AG04450 (cell line): ENCODE measurements at places on chromosomes 2 and 18. TPM values are rescaled to one million over a fixed set of nuclear protein-coding genes. Genes with fewer than 3 reads are reported as not detected.

DNA sequence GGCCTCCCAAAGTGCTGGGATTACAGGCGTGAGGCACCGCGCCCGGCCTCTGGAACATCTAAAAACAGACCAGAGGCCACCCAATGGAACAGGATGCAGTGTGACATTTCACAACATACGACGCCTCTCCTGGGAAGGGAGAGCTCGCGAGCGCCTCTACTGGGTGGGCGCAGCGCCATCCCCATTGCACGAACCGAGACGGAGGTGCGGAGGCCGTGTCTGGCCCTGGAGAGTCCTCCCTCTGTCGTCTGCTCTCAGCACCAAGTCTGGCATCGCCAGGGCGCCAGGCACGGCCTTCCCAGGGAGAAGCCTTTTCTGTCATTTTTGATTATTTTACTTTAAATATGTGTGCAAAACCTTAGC lies 9.4 kb upstream of the GBX2 start:
- DNase-seq = no peak

DNA sequence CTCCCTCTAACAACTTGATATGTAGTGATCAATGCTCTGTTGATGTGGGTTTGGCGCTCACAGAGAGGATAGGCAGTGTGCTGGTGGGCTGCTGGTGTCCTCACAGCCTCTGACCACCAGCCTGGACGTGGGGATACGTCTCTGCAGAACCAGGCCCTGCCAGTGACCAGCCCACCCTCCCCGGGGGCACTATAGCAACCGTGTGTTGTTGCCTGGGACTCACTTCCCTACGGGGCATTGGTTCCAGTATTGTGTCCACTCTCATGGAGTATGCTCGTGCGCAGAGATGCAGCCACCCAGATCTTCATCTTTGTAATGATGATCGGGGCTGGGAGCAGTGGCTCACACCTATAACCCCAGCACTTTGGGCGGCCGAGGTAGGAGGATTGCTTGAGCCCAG lies 180.1 kb downstream of the LDLRAD4 start:
- no peak for DNase-seq

- DNase-seq = no peak
Observed at GRCh38 chr18:48913775-48914174, 37.0 kb downstream of the SMAD7 start.

The GKN1 gene
- polyA plus RNA-seq = not detected in 2 replicates

GRCh38 chr2:160245614-160246155 lies 45.6 kb upstream of the ITGB6 start:
- DNase-seq = no peak

GRCh38 chr2:30410217-30410616 lies 36.8 kb upstream of the LCLAT1 start:
- DNase-seq = no peak
